ENCODE measurements at places on chromosomes 12 and 14.

- no peak for DNase-seq
Observed at GRCh38 chr12:121811434-121812319, 7.9 kb downstream of the SETD1B start.

GRCh38 chr14:47606566-47606965, 68.8 kb downstream of the MDGA2 start:
- DNase-seq: no peak

GRCh38 chr14:51139121-51139681, 44.3 kb upstream of the TRIM9 start:
- DNase-seq: no peak

DNA sequence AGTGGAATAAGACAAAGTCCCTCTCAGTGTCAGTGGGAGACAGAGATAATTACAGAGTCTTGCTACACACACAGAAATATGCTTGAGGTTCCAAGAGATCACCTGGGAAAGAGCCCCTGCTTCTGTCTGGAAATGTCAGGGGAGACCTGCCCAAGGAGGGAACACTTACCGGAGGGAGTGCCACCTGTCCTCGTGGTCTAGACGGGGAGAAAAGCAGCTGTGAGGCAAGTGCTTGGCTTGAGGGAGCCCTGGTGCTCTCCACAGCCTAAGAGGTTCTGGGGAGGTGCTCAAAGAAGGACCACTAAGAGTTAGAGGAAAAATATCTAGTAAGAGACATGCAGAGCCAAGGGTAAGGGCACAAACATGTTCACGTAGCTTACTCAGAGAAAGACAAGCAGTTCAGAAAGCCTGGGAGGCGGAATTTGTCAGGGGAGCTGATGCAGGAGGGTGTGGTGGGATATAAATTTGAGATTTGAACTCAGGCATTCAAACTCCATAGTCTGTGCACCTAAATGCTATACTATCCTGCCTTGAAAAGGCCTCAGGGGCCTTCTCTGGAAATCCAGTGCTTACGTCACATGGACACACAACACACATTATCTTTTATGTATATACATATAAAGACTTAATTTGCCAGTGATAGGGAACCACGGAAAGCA, 38.2 kb upstream of the GNPNAT1 start:
- peak; percentile 47 for DNase-seq

DNA sequence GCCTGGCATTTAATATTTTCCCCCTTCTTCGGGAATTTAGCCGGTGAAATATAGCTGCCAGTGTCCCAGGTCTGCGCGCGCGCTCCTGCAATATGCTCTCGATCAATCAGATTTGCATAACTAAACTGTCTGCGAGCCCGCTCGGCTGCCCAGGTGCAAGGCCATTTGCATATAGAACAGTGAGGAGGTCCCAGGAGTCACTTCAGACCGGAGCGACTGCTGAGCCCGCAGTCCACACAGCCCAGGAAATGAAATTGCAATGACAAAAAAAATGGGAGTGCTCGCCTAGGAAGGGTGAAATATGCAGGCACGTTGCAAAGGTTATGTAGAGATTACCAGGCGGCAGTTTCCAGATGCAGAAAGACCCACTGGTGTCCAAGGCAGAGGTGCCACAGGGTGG, 228.5 kb downstream of the VRK1 start:
- no peak for DNase-seq

- no peak for DNase-seq
Observed at GRCh38 chr12:24111616-24112015, 162.1 kb upstream of the SOX5 start.
